Stimulated activated CD8-positive, alpha-beta memory T cell treated with anti-CD3 and anti-CD28 coated beads, Interleukin-7, amount 100 ng/mL, for 1 hour (primary cell): ENCODE measurements at places on chromosomes 16 and 17.

DNA sequence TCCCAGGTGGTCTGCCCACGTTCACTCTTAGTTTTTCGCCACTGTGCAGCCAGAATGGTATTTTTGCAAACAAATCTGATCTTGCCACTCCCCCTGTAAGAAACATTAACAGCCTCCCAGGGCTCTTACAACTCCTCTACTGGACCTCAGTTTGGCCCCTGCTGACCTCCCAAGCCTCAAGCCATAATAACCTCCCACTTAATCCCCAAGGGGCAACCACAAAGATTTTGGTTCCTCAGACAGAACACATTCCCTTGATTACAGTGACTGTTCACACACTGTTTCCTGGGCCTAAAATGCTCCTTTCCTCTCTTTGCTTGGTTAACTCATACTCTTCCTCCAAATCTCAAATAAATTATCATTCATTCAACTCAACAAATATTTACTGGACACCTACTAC, 21.5 kb upstream of the CD300E start:
- no peak for DNase-seq

DNA sequence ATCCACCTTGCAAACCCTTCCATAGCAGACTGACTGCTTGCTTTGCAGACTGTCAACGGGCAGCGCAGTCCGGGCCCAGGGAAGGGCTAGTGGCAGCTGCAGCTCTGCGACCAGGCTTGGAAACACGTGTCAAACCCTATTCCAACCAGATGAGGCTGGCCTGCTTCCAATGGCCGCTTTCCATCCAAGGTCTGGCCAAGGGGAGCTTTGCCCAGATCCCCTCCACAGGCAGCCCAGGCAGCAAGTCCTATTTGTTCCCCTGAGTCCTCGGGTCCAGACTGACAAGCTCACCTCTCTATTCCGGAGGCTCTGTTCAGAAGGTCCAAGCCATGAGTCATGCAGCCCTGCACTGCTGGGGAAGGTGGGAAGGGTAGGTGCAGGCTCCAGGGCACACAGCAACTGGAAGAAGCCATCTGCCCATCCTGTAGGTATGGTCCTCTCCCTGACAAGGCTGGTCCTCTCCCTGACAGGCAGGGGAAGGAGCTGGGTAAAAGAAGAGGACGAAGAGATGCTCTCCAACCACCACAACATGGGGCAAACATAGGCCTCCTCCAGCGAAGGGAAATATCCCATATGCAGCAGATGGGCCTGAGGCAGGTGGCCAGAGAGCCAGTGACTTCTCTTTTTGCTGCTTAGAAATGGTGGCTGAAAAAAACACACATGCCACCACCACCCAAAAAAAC, 22.6 kb upstream of the AXIN2 start:
- no peak for DNase-seq

DNA sequence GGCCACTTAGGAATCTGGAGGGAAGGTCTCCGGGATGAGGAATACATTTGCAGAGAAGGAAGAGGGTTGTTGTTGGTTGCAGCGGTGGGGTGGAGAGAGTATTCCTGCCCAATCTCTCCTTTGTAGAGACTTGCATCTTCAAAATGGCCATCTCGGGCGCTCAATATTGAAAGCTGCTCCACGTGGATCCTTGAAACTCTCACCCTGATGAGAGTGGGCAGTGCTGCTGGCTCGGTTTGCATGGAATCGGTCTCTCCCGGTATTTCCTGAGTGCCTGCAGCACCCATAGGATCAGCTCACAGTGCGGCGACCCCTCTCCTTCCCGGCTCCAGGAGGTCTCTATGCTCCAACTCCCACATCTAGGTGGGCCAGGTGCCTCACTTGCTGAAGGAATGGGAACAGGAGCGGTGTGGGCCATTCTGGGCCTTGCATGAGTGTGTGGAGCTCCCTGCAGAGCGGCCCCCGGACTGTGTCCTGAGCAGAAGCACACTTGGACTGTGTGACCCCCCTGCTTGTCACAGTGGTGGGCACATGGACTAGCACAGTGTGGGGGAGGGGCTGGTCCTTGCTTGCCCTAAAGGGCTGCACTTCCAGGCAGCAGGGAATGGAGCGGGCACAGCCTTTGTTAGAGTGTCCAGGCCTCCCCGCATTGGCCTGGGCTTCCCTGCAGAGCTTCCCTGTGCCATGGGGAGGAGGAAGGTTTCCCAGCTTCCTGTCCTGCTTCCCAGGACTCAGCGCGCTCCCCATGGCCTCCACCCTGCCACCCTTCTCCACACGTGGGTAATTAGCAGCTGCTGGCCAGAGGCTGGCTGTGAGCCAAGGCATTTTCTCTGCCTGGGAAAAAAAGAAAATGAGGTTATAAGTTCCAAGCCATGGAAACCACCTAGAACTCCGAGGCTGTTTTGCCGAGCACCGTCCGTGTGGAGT, 139.3 kb downstream of the IRF8 start:
- DNase-seq: no peak

GRCh38 chr16:19179546-19180490, 11.8 kb downstream of the SYT17 start:
- no peak for DNase-seq
